ENCODE measurements at places on chromosomes 11 and 22. TPM values are rescaled to one million over a fixed set of nuclear protein-coding genes. Genes with fewer than 3 reads are reported as not detected.
A peak's percentile ranks its signal among the peaks of the same experiment; 100 is the strongest.

The FOLR2 gene
- total RNA-seq, result 7.3 TPM

The ASPHD2 gene
- 6.7 TPM for total RNA-seq

The FBLN1 gene
- 45.0 TPM for total RNA-seq

The ASRGL1 gene
- total RNA-seq, result 30.6 TPM

The SEC14L6 gene
- 2.0 TPM for total RNA-seq

The ZNF408 gene
- 4.5 TPM for total RNA-seq

The PKNOX2 gene
- 6.4 TPM for total RNA-seq

The TSSK2 gene
- total RNA-seq, result not detected

The POGLUT3 gene
- total RNA-seq, result 11.8 TPM

The MMP12 gene
- not detected for total RNA-seq

GRCh38 chr11:6248248-6248647 lies 9.4 kb downstream of the CNGA4 start:
- no peak for DNase-seq

- DNase-seq, result no peak
Observed at GRCh38 chr11:11250470-11250869, 102.6 kb downstream of the CSNK2A3 start.

- DNase-seq, result no peak
Observed at GRCh38 chr22:46968359-46968740, 205.9 kb downstream of the TBC1D22A start.

DNA sequence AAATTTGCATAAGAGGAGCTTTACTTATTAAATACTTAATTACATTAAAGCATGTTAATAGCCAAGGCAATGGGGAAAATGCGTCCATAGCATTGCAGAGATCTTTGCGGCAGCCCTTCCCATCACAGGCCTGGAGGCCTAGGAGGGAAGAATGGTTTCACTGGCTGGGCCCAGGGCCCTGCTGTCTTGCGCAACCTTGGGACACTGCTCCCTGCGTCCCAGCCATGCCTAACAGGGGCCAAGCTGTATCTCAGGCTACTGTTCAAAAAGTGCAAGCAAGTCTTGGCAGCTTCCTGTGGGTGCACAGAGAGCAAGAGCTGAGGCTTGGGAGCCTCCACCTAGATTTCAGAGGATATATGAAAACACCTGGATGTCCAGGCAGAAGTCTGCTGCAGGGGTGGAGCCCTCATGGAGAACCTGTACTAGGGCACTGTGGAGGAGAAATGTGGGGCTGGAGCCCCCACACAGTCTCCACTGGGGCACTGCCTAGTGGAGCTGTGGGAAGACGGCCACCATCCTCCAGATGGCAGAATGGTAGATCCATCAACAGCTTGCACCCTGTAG lies 46.0 kb downstream of the THAP12 start:
- DNase-seq, result no peak

GRCh38 chr22:28379951-28380350 lies 299.7 kb downstream of the TTC28 start:
- no peak for DNase-seq

- no peak for DNase-seq
Observed at GRCh38 chr22:47011859-47012258, 249.4 kb downstream of the TBC1D22A start.

- no peak for DNase-seq
Observed at GRCh38 chr11:111429066-111429506, 50.0 kb upstream of the POU2AF1 start.

DNA sequence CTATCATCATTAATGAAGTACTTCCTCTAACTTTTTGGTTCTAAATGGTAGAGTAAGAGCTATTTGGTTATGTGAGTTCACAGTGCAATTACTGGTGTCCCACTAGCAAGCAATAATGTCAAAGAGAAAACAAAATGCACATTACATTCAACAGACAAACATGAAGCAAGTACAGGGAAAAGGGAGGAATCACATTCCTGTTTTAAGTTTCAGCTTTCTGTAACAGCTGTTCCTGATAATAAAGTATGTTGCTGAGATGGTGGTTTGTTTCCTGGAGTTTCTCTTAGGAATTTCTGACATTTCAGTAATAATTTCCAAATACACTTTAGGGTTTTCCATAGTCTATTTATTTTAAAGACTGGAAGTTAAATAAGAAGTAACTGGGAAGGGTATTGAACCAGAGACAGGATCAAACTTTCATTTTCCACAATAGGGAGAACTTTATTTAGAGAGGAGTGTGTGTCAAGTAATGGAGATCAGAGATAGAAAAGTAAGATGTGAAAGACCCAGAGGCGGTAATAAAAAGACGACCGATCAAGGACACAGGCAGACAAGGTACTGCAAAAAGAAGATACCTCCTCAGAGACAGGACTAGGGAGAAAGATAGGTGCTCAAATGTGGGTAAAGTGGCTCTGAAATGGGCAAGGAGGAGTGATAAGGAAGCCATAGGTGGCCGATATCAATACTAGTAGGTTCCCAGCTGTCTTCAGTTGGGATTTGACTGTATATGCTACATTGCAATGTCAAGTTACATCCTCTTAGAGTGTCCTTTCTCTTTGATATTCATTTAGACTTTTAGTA lies 20.8 kb upstream of the CLNS1A start:
- no peak for DNase-seq

DNA sequence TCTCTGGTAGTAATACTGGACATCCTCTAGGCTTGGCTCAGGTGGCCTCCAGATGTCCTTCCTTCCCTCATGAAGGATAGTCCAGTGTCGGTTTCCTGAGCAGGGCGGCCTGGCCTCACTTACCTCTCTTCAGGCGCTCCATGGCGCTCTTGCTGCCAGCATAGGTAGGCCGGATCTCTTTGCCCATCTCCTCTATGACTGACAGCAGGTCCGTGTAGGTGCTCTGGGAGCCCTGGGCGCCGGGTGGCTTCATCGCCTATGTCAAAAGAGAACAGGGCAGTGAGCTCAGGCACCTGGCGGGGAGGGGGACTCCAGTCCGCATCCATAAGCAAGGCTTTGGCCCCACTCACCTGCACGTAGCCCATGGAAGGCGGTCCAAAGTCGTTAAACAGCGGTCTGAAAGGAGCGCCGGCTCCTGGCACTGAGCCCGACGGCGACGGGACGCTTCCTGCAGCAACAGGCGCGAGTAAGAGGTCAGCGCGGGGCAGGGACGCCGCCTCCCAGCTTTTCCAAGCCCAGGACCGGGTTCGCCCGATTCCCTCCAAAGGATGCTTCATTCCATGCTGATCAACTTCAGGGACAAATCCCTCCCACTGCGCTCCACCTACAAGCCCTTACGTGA lies 609 bp downstream of the CDK2AP2 start:
- peak; percentile 49 for DNase-seq

DNA sequence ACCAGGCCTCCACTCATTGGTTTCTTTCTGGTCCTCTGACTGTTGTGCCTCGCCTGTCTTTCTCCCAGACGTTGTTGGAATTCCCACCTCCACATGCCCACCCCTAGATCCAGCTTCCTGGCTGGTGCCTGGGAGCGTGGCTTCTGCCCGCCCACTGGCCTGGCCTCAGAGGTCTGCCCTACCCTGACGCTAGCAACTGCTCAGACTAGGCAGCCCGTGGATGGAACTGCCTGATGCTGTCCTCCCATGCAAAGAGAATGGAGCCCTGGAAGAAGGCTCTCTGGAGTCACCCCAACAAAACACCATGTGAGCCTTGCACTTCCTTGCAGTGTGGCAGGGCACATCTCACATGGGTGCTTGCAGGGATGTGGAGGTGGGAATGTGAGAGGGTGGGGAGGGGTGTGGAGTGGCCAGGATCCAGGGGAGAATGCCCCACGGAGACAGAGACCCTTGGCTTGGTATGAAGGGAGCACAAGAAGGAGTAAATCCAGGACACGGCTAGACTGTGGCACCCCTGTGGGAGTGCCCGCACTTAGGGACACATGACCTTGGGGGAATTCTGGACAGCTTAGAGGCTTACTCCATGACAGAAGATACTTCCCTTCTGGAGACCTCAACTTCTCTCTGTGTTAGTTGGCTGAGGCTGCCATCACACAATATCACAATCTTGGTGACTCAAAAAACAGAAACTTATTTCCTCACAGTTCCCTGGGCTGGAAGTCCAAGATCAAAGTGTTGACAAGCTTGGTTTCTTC lies 22.5 kb upstream of the ADA2 start:
- no peak for DNase-seq

GRCh38 chr11:64298966-64299846 lies 952 bp upstream of the CATSPERZ start:
- peak; percentile 71 for DNase-seq

GRCh38 chr11:88475991-88476418 lies 138.5 kb upstream of the CTSC start:
- no peak for DNase-seq

- peak; percentile 35 for DNase-seq
Observed at GRCh38 chr11:70854901-70855556, 397.3 kb downstream of the SHANK2 start.

GRCh38 chr11:122705396-122705795 lies 49.9 kb downstream of the UBASH3B start:
- no peak for DNase-seq

DNA sequence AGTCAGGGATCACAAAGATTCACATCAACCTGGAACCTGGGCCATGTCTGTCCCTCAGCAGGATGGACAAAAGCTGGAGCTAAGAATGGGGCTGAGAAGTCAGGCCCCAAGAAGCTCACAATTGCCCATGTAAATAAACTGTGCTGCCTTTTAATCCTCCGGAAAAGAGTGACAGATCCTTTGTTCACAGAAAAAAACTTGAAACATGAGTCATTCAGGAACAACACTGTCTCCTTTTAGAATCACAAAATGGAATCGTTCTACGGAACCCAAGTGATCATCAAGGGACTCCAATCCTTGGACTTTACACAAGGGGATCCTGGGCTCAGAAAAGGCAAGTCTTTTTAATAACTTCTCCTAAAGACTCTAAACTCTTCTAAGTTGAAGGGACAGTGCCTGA lies 36.1 kb downstream of the RELT start:
- DNase-seq, result no peak

GRCh38 chr22:31754813-31755212 lies 994 bp downstream of the DEPDC5 start:
- DNase-seq, result no peak

GRCh38 chr22:28918550-28919271 lies 35.3 kb downstream of the ZNRF3 start:
- no peak for DNase-seq

DNA sequence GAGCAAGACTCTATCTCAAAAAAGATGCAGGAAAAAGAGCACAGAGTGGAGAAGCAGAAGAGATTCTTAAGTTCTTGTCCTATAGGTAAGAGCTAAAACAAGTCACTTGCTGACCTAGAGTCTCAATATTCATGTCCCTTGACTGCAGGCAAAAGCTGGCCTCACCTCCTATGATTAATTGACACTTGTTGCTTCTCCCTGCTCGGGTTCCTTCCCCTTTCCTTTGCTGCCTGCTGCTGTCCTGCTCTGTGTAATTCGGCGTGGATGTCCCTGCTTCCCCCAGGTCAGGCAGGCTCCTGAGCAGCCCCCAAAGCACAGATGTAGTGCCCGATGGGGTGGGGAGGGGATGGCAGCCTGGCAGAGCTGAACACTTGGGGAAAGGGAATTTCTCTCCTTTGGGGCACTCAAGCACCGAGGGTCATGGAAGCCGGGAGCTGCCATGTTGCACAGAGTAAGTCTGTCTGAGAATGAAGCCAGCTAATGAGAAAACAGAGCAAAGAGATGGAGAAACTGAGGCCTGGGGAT lies 60.8 kb upstream of the NUP50 start:
- no peak for DNase-seq

DNA sequence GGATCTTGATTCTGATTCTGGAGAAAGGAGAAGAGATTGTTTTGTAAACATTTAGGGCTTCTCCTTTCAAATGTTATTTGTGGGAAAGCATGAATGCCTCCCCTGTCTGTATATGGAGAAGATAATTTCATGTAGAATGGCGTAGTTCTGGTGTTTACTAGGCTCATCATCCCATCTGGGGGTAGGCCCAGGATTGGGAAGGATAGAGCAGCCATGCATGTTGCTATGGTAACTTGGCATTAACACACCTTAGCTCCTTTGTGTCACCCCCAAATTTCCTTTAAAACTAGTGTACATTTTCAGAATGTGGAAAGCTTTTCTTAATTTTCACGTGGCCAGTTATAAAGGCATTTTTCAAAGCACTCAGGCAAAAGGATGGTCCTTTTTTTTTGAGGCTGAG lies 57.5 kb upstream of the EED start:
- no peak for DNase-seq

DNA sequence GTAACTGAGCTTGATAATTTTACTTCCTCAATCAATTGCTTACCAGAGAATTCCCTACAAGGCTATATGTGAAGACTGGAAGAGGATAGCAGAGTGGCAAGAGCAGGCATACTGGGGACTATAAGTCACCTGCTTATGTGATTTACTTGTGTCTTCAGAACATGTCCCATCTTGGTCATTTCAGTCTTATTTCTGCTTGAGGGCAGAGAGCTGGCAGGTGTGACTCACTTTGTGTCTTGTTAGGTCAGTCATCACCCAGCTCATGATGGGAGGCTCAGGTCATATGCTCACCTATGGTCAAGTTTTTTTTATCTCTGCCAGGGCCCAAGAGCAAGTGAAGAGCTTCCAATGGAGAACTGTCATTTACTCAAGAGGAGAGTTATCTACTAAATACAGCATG lies 6.2 kb downstream of the SRSF8 start:
- no peak for DNase-seq

DNA sequence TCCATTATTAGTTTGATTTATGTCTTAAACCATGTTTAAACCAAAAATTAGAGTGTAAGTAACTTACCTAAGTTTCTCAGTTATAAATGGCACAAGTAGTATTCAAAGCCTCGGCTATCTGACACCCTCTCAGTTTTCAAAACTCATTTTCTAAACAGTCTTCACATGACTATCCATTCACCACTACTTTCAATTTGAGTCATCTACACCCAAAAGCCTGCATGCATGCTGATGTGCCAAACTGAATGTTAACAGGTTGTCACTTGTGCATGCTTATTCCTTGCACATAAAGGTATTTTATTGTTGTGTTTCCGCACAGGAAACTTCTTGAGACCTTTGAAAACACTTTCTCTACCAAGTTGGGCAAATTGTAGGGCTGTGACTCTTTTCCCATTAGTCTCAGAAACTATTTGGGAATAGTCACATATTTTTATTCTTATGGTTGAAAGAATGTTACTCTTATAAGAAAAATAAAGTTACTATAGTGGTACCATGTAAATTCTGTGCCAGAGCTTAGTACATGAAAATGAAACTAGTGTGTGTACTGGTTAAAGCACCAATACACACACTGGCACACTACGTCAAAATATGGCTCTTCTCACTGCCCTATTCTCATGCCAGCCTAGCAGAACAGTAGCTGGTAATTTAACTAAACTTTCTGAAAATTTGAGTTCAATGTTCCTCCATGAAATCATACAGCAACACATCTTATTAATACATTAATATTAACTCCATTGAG lies 2.2 kb upstream of the OR51E2 start:
- no peak for DNase-seq
